CD4-positive, alpha-beta T cell treated with Interleukin-10 for 1 hour (primary cell): ENCODE measurements at places on chromosomes 5 and 9.

- no peak for DNase-seq
Measured at GRCh38 chr5:134345996-134346395, 21.0 kb downstream of the CDKL3 start.

DNA sequence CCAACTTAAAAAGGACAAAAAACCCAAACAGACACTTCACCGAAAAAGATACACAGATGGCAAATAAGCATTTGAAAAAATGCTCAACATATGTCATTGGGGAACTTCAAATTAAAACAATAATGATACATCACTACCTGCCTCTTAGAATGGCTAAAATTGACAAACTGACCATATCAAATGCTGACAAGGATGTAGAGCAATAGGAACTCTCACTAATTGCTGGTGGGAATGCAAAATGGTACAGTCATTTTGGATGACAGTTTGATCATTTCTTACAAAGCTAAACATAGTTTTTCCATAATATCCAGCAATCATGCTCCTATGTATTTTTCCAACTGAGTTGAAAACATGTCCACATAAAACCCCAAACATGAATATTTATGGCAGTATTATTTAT is 58.9 kb upstream of the RAPGEF6 start:
- DNase-seq = no peak

GRCh38 chr5:52876456-52876855 is 88.7 kb downstream of the ITGA1 start:
- DNase-seq = no peak

GRCh38 chr9:127165116-127165515 is 42.7 kb upstream of the ANGPTL2 start:
- no peak for DNase-seq

DNA sequence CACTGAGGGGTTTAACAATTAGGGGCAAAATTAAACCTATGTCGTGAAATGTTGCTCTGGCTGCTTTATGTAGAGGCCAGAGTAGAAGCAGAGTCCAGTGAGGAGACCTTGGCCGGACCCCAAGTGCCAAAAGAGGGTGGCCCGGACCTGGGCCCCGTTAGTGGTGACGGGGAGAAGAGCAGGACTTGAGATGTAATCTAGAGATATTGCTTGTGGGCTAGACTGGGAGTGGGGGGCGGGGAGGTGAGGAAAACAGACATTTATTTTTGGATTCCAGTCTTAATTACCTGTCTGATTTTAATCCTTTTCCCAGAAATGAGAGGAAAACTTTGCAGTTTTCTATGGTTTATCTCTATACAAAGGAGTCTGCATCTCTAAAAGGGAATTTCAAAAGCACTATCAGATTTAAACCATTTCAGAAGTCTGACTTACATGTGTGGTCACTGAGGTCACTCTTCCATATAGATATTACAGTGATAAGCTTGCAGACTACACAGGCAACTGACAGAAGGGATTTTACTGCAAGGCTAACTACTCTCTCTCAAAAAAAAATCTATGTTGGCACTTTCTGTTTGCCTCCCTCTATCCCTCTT is 108.1 kb downstream of the MED27 start:
- no peak for DNase-seq

GRCh38 chr9:74856989-74857388 is 30.7 kb downstream of the TRPM6 start:
- no peak for DNase-seq

- no peak for DNase-seq
Measured at GRCh38 chr5:112694853-112695709, 42.6 kb upstream of the APC start.

DNA sequence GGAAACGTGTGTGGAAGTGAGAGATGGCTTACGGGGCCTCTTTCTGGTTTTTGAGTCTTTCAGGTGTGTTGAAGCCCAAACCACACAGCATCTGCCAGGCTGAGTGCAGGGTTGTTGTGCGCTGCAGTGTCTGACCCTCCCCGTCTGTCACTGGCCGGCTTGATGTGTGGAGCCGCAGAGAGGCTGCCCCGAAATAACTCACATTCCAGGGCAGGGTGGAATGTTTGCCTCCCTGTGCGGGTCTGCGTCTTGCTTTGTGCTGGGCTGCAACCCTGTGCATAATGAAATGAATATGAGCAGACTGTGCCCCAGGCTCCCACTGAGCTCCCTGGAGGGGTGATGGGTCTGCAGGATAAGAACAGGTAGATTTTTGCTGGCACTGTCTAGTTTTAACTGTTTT is 9.9 kb upstream of the PLEKHG4B start:
- no peak for DNase-seq

DNA sequence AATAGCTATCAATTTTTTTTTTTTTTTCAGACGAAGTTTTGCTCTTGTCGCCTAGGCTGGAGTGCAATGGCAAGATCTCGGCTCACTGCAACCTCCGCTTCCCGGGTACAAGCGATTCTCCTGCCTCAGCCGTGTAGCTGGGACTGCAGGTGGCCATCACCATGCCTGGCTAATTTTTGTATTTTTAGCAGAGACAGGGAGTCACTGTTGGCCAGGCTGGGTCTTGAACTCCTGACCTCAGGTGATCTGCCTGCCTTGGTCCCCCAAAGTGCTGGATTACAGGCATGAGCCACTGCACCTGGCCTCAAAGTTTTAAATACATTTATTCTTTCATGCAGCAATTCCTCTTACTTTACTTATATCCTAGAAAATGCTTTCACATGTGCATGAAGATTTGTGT is 17.6 kb downstream of the TRIM14 start:
- no peak for DNase-seq

- no peak for DNase-seq
Measured at GRCh38 chr9:113569472-113570060, 106.0 kb downstream of the RGS3 start.

- no peak for DNase-seq
Measured at GRCh38 chr9:132583584-132584304, 1.3 kb downstream of the BARHL1 start.

DNA sequence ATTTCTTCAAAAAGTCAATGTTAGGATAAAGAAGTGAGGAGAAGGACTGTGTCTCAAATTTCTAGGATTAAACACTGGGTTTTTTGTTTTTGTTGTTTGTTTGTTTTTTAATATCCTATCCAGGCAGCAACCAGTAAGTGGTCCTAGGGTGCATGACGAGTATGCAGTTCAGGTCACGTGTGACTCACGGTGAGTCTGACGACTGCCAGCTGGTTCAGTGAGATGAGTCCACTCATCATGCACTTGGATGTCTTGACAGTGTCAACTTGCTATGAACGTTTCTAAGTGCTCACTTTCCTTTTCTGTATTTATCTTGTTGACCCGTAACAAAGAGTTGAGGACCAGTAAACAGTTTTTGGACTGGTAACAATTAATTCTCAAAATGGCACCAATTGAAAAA is 32.7 kb downstream of the ATG10 start:
- no peak for DNase-seq

DNA sequence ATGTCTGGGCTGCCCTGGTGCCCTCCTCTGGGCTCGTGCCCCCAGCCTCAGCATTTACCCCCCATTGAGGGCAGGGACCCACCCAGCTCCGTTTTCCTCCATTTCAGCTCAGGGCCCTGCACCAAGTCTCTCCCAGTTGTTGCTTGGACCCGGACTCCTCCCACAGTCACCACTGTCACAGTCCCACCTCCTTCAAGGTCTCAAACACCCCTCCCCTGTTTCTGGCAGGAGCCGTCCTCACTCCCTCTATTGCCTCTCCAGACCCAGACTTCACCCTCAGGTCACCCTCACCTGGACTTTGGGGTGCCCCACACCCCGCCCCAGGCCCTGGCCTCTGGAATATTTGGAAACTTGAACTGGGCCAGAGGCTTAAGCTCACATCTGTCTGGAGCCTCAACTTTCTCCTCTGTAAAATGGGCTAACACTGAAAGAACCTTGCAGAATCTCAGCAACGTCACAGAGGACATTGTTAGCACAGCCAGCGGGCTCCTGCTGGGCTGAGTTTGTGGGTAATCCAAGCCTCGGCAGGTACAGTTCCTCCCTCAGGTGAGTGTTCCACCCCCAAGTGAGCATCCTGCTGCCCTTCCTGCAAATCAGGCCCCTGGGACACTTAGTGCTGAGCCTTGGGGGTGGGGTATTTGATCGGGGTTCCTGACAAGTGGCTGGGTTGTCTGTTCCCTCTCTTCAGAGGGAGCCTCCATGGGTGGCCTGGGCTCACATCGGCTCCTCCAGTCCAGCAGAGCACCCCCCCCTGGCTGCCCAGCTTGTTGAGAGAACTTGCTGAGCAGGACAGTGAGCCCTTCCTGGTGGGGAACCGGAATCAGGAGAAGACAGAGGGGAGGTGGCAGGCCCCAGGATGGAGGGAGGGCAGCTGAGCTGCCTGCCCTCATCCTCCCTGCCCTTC is 130.1 kb downstream of the C9orf50 start:
- no peak for DNase-seq

DNA sequence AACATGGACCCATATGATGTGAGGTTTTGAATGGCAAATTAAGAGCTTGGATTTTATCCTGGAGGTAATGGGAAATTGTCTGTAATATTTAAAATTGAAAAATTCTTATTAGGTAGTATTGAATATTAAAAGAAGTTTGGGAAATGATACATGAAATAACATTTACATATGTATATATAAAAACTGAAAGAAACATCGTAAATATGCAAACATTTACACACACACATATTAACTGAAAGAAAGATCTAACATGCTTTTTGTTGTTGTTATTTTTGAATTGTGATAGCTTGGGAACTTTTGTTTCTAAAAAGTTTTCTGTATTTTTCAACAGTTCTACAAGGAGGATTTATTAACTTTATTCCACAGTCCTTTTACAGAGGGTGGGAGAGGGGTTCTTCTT is 82.8 kb upstream of the ITGA2 start:
- no peak for DNase-seq

DNA sequence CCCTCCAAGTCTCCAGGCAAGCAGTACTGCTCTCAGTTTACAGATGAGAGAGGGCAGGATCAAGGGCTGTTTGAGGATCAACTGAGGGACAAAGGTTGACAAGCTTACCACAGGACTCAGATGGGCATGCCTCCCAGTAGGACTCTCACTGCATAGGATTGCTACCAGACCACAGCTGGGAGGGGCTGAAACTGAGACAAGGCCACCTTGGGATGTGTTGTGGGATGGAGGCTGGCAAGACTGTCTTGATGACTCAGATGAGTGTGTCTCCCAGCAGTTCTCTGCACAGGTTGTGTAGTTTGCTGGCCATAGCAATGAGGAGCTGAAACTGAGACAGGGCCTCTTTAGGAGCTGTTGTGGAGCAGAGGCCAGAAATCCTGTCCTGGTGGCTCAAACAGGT is 222.2 kb upstream of the IRX1 start:
- DNase-seq = no peak

GRCh38 chr9:37602817-37603216 is 10.4 kb upstream of the TOMM5 start:
- no peak for DNase-seq

DNA sequence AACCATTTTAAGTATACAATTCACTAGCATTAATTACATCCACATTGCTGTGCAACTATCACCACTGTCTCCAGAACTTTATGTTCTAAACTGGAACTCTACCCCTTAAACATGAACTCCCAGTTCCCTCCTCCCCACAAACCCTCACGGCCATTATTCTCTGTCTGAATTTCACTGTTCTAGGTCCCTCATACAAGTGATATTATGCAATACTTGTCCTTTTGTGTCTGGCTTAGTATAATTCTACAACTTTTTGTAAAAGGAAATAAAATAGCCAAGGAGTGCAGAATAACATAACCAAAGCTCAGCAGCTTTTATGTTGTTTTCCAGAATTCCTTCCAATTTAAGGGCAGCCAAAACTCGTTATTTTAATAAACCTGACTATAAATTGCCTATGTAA is 53.2 kb downstream of the NAA35 start:
- DNase-seq = no peak

DNA sequence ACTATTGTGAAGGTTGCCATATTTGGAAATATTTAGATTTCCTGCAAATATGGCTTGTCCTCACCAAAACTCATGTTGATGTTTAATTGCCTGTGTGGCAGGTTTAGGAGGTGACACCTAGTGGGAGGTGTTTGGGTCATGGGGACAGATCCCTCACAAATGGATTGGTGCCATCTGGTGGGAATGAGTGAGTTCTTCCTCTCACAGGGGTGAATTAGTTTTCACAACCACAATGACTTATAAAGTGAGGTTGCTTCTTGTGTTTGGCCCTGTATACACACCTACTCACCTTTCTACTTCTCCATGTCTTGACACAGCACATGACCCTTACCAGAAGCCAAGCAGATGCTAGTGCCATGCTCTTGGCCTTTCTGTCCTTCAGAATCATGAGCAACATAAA is 41.1 kb downstream of the ISOC1 start:
- DNase-seq = peak; percentile 17

DNA sequence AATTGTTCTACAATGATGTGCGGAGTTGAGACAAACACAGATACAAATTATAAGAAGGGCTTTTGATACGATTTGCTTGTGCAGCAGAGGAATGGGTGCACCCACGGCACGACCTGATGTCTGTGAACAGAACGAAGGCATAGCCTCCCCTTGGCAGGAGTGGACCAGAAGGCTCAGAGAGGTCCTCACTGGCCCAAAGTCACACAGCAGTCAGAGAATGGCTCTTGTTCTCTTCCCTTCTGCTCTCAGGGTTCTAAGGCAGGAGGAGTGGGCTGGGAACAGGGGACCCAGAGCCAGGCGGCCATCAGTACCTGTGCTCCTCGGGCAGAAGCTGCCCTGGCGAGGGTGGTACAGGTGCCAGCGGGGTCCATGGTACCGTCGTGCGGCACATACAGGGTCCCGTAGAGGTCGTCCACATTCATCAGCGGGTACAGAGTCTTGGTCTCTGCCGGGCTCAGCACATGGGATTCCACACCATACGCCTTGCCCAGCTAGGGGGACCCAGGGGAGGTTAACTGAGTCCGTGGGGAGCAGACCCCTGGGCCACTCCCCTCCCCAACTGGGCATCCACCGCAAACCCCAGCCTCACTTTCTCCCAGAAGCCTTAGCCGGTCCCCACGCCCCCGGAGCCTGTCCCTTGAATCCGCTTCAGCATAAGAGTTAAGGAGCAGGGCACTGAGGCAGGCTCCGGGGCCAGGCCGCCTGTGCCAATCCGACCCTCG is 7.0 kb downstream of the SARDH start:
- no peak for DNase-seq

GRCh38 chr5:122435234-122435633 is 123.2 kb downstream of the SNCAIP start:
- no peak for DNase-seq

- no peak for DNase-seq
Measured at GRCh38 chr9:71765693-71766092, 2.6 kb downstream of the CEMIP2 start.

DNA sequence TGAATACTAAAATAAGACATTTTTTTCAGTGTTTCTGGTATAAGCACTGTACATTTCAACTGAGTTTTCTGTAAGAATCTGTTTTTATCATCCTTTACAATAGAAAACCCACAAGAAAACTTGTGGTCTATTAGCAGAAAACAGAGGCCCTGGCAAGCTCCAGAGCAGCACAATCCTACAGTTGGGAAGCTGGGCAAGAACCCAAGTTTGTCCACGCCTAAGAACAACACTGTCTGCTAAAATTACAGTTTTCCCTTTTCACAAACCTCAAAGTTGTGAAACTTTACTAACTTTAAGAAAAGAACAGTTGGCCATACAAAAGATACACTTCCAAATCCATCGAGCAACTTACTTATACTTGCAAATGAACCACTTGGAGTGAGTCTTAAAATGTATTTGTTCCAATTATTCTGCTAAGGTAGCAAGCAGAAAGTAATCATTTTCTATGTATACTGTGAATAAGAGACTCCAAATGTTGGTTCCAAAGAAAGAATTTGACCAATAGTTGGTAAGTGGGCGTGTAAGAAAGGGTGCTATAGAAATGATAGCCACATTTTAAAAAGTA is 982.0 kb upstream of the ARRDC3 start:
- DNase-seq = no peak
